ENCODE measurements at places on chromosomes 7 and 10.

DNA sequence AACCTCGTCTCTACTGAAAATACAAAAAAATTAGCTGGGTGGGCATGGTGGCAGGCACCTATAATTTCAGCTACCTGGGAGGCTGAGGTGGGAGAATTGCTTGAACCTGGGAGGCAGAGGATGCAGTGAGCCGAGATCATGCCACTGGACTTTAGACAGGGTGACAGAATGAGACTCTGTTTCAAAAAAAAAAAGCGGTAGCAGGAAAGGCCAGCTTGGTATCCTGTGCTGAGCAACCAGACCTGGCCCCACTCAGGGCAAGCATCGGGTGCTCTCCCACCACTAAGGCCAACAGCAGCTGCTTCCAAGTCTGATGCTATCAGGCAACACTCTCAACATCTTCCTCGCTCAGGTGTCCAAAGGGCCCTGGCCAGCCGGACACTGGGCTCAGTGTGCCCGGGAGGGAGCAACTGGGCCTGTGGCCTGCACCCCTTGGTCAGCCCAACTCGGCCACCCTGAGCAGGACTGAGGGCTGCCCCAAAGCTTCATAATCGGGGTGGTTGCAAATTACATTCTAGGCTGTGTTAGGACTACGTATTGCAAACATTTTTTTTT, 44.3 kb upstream of the MSMB start:
- no peak for DNase-seq

GRCh38 chr7:23277359-23277989, 21.7 kb upstream of the MALSU1 start:
- DNase-seq, result peak; percentile 76

- DNase-seq, result no peak
Measured at GRCh38 chr10:60733826-60734225, 44.5 kb upstream of the CDK1 start.

DNA sequence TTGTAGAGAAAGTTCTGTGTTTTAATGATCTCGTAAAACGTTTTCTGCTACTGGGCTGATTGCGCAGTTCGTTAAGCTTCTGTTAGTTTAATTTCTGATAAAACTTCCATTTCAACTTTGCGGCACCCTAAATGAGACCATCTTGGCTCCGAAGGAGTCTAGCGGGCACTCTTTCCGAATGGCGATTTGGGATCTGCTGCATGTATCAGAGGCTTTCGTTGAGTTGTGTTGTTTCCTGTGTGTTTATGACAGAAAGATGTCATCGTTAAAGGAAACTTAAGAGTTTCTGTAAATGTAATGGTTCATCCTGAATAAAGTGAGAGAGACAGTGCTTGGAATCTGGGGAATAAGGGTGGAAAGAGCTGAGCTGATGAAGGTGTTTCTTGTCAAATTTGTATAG, 174.7 kb downstream of the TCF7L2 start:
- no peak for DNase-seq

DNA sequence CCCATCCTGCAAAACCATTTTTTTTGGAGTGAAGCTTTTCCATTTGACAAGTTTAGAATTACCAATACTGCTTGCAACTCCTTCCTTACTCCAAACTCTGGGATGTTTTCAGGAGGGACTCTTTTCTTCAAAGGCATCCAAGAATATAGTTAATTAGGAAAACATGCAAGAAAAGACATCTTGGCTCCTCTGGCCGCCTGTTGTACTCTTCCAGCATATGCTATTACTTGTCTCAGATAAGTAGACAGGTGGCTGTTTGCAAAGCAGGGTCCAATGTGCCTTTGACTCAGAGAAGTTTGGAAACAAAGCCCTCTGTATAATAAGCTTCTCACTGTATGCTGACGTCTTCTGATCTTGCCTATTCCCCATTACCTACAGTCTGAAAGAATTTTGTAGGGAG, 746.5 kb downstream of the AUTS2 start:
- DNase-seq, result no peak

DNA sequence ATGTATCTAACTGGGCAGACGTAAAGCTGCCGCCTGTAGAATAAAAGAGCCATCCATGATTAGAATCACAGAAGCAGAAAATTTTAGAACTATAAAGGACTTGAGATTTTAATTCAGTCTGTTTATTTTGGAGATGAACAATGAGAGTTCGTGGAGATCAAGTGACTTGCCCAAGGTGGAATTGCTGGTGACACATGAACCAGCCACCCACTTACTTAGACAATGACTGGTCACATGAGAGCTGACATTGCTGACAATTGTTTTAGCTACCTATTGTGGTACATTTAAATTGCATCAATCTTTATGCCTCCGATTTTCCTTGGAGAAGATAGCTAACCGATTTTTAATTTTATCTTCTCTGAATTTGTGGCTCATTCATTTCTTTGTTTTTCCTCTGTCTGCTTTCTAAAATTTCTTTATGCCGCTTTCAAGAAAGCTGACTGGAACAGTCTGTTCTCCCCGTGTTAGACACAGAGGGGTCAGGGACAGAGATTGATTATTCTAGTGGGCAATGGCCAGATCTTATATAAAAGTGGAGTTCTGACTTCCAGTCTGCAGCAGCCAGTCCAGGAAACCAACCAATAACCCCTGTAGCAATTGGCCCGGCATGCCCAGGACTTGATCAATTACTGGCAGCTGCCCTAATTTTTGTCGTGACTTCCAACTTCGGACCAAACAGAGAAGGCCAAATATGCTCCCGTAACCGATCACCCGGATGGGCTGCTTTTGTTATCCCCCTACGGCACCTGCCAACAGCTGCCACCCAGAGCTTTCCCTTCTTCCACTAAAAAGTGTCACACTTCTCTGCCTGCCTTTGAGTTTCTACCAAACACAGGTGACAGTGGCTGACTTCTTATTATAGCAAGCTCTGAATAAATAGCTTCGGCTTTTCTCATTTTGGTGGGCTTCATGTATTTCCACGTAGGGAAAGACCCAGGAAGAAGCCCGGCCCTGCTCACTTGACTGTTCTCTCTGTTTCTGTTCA, 241.6 kb downstream of the CAMK1D start:
- DNase-seq, result no peak

DNA sequence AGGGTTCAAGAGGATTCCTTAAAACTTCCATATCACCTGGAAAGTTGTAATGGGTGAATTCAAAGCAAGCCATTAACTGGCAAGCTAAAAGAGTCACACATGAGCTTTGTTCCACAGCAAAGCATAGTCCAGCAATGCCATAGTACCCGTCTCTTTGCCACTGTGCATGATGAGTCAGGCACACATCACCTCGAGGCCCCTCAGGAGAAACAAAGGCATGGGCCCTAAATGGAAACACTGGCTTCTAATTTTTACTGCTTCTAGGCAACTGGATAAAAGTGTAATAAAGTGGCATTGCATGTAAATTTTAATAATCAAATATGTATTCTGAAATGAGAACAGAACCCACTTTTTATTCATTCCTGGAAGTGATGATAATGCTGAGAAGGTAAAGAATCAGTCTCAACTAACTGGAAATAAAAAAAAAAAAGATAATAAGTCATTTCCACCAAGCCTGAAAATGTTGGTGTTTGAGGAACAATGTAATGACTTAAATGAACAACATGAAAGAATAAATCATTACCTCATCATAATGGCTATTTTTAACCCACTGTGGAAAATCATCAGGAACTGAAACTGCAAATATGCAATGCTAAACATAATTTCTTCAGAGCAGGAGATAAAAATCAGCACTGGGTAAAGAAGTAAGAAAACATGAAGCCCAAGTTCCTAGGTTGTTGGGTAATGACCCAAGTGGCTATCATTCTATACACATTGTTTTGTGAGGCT, 104.9 kb downstream of the CDK6 start:
- DNase-seq, result peak; percentile 68

DNA sequence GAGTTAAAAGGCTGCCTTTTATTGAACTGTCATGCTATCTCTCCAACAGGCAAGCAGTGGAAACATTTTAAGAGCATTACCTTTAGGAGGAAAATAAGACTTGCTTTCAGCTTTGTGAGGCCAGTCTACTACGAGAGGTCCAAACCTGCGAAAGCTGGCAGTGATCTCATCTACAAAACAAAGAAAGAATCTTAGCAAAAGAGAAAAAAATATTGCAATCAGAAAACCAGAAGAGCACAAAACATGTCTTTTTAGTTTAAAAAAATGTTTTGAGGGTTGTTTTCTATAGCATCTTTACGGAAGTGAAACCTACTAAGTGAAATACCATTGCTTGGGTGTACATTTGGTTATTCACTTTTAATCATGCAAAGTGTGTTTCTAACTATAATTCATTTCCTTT, 147.9 kb downstream of the CPEB3 start:
- DNase-seq, result no peak

GRCh38 chr7:37322831-37323230, 125.8 kb downstream of the ELMO1 start:
- DNase-seq, result no peak

GRCh38 chr10:121661451-121661851, 63.2 kb upstream of the FGFR2 start:
- DNase-seq, result no peak

GRCh38 chr7:135147341-135147898, 452 bp upstream of the TMEM140 start:
- peak; percentile 71 for DNase-seq

GRCh38 chr7:55521512-55521911, 50.8 kb downstream of the VOPP1 start:
- no peak for DNase-seq

DNA sequence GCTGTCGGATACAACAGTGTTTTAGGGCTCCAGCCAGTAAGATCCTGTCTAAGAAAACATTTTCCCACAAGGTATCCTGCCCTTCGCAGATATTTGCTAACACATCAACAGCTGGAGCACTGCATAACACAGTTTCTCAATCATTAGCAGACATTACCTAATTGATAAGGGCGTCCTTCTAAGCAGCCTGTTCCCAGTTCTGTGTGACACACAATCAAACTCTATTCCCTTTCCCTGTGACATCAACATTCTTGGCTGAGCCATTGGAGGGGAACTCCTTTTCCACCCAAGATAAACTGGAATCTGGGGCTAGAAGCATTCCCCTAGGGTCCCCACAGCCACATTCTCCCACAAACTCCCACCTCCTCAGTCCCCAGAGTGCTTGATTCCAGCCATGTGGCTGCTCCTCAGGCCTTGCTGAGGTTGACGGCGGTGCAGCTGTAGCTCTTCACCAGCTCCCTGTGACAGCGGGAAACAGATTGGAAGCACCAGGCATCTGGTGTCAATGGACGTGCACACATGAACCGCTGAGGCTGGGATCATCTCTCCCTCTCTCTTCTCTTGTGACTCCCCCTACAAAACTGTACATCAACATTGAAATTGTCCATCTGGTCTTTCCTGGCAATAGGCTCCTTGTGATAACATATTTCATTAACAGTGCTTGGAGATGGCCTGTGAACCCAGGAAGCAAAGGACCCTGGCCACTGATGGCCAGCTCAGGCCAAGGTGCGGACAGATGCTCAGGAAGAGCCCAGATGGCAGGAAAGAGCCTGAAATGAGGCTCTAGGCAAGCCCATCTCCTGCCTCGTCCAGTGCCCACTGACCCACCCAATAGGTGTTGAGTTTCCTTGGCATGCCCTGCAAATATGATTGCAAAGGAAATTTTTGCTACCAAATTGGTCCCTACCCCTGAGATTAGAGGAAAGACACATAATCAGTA, 131.1 kb upstream of the TBX20 start:
- DNase-seq, result no peak

DNA sequence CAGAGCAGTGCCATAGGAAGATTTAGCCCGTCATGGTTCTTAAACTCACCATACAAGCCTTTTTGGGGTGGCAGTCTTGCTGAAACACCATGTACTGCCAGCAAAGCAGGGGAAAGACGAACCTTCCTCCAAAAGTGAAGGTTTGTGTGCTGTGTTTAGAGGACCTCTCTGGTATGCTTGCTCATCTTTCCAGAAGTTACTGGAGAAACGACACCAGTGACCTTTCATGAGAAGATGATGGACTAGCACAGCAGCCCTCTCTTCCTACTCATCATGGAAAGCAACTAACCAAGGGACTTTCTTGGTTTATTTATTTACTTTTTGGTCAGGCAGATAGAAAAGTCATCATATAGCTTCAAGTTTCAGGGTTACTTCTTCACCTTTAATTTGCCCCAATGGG, 247.4 kb downstream of the PTEN start:
- peak; percentile 40 for DNase-seq

- DNase-seq, result no peak
Measured at GRCh38 chr7:4145576-4145975, 536.5 kb upstream of the FOXK1 start.

DNA sequence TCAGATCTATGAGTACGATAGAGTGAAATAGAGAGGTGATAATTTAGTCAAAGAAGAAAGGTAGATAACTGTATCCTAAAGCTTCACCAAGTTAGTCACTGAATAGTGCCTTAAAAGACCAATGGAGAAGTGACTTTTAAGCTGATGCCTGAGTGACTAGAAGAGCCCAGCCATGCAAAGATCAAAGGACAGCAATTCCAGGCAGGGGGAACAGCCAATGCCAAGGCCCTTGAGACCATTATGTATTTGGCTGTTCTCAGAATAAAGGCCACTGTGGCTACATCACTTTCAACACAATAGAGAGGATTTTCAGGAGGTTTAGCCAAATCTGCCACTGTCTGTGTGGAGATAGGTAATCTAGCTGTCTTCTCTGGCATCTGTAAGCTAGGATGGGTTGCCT, 17.8 kb downstream of the HDAC9 start:
- DNase-seq, result no peak

- peak; percentile 11 for DNase-seq
Measured at GRCh38 chr10:32577448-32577847, 131.5 kb downstream of the CCDC7 start.

DNA sequence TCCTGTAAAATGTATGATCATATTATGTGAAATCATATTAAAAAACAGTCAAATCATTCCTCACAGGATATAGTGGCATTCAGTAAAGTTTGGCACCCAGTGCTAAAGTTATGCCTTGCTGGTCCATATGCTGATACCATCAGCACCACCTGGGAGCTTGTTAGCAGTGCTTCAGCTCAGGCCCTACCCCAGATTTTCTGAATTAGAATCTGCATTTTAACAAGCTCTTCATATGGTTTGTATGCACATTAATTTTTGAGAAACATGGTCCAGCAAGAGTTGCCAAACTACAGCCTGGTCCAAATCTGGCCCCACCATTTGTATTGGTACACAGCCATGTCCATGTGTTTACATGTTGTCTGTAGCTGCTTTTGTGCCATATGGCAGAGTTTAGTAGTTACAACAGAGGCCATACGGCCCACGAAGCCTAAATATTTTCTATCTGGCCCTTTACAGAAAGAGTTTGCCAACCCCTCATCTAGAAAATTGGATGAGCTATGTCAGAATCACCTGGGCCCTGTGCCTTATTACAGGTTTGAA, 30.1 kb downstream of the RAB18 start:
- no peak for DNase-seq

GRCh38 chr10:14116837-14117236, 213.9 kb downstream of the FRMD4A start:
- DNase-seq, result no peak

GRCh38 chr7:83655951-83656556, 7.1 kb upstream of the SEMA3E start:
- DNase-seq, result peak; percentile 60

Measured in LHCN-M2 (cell line).